Esophagus squamous epithelium (tissue), 5 donors: ENCODE measurements at places on chromosomes 2 and 18. TPM values are rescaled to one million over a fixed set of nuclear protein-coding genes. Genes with fewer than 3 reads are reported as not detected.

The CFAP53 gene
- 0.19 TPM for total RNA-seq

The CRACDL gene
- 33.6 TPM for total RNA-seq

The ANKRD39 gene
- 17.2 TPM for total RNA-seq

- DNase-seq, result no peak
These were observed 60.0 kb upstream of the LRP1B start for GRCh38 chr2:142190805-142191204.

GRCh38 chr2:121184248-121184862 is 100.6 kb downstream of the TFCP2L1 start:
- DNase-seq, result no peak

- DNase-seq, result no peak
These were observed 77.7 kb downstream of the RHOB start for GRCh38 chr2:20524412-20525040.

DNA sequence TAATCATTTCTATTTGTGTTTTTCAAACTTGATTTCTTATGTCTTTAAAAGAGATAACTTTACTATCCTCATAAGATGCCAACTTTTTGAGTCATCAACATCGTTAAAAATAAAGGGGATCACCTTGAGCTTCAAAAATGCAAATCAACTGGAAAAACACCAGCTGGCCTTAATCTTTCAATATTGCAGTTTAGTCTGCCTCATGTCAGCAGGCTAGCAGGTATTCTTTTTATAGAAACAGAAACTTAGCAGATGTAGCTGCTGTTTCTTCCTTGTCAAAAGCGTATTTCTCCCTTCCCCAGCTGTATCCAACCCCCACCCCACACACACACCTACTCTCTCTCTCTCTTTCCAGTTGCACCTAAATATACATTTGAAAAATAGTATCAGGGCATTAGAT is 154.1 kb upstream of the ZNF804A start:
- no peak for DNase-seq

DNA sequence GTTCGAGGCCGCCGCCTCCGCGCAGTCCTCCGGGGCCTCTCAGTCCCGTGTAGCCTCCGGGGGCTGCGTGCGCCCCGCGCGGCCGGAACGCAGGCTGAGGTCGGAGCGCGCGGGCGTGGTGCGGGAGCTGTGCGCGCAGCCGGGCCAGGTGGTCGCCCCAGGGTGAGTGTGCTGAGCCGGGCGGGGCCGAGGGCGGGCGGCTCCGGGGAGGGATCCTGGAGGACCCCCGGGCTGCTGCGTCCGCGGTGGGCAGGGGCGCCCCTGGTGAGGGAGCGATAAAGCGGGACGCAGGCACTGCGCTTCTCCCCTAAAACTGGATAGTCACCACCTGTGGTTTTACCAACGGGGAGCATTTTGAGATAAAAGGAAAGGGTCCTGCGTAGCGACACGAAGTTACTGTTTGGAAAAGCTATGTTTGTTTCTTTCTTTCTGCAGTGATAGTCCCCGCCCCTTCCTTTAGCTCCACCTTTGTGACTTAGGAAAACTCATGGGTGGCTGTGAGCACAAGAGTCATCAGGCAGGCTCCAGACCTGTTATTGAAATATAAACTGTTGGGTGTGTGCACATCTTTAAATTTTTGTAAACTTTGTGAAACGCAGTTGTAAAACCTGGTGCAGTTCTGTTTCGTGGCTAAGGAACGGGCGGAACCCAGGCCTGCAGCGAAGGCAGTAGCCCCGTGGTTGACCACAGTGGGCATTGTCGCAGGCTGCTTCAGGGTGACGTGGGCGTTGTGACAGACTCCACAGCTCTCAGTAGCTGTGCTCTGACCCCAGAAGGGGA is 687 bp downstream of the CTDP1 start:
- no peak for DNase-seq

GRCh38 chr2:105426626-105427292 is 27.9 kb upstream of the FHL2 start:
- no peak for DNase-seq

- no peak for DNase-seq
These were observed 14.5 kb downstream of the SLC40A1 start for GRCh38 chr2:189566046-189566445.

The RAB27B gene
- total RNA-seq, result 30.5 TPM

The MAP3K19 gene
- total RNA-seq, result not detected

The PIEZO2 gene
- total RNA-seq, result 7.4 TPM

DNA sequence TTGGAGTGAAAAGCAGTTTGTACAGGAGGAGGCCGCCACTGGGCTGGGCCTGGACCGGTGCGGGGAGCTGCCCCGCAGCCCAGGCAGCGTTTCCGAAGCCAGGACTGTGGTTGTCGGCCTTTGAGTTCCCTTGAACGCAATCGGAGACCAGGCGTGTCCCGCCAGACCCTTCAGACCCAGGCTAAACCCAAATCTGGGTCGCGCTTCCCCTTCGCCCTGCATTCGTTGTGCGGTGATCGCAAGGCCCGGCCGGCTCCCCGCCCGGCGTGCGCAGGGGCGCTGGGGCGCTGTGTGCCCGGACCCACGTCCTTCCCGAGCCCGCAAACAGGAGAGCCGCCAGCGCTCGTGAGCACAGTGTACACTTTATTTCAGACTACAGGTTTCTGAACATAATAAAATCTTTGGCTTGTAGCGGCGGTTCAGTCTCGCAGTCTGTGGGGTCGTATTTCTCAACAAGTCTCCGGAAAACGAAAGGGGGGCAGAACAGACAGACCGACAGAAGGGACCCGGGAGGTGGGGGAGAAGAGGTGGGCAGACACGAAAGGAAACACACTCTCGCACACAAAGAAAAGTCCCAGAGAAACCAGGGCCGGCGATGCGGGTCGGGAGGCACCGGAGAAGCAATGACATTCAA is 5.5 kb downstream of the EN1 start:
- no peak for DNase-seq

GRCh38 chr2:158464426-158465281 is 7.9 kb downstream of the PKP4 start:
- no peak for DNase-seq

DNA sequence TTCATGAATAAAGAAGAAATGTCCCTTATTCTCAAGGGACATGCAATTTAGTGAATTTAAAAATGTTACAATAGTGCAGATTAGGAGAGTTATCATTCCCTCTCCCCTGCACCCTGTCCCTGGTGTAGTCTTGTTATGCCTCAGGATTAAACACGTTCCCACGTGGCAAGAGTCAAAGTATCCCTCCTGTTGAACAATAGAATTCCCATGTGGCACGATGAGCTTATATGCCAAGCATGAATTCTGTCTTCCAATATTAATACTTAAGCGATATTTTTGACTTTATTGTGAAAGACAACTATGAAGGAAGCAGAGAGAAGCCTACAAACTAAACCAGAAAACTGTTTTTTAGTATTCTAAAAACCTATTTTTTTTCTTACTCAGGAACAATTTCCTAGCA is 36.7 kb upstream of the SPAG16 start:
- DNase-seq, result no peak

The CDH20 gene
- total RNA-seq, result 0.23 TPM

The LYPD6 gene
- 0.76 TPM for total RNA-seq

DNA sequence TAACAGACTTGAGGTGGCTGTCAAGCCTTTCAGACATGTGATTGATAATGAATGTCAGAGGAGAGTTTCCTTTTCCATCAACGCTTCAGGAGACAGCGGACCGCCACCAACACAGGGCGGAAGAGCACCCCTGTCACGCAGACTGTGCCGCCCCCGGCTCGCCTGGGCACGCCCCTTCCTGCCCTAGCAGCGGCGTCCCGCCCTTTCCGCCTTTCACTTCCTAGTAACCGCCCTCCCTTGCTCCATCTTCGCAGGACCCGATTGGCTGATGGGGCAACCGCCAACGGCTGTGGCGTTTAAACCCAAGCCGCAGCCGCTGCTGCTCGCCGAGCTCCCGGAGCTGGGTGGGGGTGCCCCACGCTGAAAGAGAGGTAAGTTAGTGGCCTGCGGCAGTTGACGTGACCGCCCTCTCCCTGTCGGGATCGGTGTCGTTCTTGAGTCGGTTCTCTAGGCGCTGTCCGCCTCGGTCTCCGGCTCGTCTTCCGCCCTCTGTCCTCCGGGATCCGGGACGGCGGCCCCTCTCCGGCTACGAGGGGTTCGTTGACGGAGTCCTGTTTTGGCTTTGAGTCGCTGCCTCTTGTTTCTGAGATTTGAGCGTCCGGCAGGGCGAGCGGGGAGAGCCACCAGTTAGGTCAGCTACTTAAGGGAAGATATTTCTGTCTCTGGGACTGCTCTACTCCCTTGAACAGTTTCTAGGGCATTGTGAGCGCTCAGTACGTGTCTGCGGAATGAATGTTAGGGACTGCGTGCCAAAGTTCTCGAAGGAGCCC is at the start of gene SGO2:
SGO2 (plus strand) TSS at position 326 of the 770 bp plus-strand sequence. CDS start 6,769 bp downstream, outside the sequence.
- DNase-seq, result peak; percentile 68

DNA sequence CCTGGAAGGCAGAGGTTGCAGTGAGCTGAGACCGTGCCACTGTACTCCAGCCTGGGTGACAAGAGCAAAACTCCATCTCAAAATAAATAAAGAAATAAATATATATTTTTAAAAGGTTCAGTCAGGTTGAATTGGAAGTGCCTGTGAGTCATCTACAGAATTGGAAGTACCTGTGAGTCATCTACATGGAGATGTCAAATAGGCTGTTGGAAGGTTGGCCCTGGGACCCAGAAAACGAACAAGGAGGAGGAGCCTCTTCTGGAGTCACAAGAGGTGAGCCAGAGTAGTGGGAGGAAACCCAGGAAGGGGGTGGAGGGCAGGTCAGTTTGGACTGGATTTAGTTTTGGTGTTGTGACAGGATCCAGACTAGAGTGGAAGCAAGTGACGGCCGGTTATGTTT is 15.2 kb upstream of the SCYGR1 start:
- no peak for DNase-seq

- no peak for DNase-seq
These were observed 1.9 kb upstream of the WDR75 start for GRCh38 chr2:189439342-189439741.

- DNase-seq, result no peak
These were observed 69.0 kb upstream of the TTC39C start for GRCh38 chr18:23945416-23946079.

DNA sequence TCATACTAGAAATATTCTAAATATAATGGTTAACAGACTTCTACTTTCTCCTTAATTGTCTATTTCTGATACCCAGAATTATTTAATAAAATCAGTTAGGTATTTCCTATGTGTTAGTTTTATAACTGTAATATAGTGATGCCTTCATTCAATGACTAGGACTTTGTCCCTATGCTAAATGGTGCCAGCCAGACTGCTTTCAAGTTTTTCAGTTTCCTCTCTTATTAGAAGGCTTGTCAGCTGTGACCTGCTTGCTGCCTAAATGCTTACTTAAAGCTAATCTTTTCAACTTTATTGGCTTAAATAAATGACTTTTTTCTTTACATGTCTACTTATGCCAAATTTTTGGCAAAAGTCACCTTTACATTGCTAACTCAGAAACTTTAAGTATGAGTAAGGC is 30.7 kb downstream of the BAZ2B start:
- DNase-seq, result no peak

DNA sequence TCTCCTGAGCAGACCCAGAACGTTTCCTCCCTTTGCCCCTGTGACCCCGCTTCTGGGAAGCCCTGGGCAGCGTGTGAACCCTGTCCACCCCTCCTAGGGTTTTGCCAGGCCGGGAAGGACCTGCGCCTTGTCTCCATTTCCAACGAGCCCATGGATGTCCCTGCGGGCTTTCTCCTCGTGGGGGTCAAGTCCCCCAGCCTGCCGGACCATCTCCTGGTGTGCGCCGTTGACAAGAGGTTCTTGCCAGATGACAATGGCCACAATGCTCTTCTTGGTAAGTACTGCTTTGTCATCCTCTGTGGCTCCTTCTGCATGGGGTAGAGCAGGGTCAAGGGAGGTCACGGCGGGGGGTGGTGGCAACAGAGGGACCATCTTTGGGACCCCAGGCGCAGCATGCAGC is 32.5 kb downstream of the GREB1 start:
- DNase-seq, result no peak

DNA sequence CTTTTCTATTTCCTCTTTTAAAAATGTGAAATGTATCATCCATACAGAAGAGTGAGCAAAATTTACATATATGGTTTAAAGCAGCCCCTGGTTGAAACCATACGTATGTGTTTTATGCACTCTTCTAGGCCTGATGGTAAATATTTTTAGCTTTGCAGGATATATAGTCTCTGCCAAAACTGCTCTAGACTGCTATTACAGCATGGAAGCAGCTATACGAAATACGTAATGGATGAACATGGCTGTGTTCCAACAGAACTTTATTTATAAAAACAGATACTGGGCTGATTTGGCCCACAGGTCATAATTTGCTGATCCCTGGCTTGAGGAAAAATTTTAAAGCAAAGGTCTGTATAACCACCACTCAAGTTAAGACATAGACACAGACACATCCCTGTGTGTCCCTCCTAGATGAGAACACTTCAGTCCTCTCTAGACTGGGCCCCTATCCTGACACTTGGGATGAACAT is 42.5 kb upstream of the ATP8B1 start:
- DNase-seq, result no peak

The ALPI gene
- not detected for total RNA-seq

The CRYBA2 gene
- not detected for total RNA-seq
